Fibroblast of skin of abdomen (primary cell): ENCODE measurements at places on chromosomes 3 and 15.
A peak's percentile ranks its signal among the peaks of the same experiment; 100 is the strongest.

DNA sequence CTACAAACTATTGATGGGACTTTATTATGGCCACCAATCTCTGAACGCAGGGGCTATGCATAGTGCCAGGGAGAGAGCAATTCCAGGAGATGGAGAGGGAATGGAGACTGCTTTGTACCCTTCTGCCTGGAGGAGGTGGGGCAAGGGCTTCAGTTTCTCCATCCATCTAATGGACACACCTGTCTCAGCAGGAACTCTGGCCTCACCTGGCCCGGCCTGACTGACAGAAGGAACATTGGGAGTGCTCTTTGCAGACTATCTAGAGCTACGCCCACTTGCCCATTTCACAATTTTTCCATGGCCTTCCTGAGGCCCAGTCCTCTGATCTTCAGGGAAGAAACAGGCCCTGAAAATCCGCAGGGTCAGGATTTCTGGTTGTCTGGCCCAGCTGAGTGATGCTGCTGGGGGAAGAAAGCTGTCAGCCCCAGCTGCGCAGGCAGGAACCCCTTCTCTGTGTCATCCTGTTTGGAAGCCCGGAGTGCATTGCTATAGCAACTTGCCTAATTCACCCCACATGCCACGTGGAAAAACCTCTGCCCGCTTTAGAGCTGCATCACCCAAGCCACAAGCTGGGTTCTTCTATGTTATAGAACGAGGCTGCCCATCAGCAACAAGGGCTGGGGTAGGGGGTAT is 6.4 kb downstream of the ITGA11 start:
- peak; percentile 85 for DNase-seq

DNA sequence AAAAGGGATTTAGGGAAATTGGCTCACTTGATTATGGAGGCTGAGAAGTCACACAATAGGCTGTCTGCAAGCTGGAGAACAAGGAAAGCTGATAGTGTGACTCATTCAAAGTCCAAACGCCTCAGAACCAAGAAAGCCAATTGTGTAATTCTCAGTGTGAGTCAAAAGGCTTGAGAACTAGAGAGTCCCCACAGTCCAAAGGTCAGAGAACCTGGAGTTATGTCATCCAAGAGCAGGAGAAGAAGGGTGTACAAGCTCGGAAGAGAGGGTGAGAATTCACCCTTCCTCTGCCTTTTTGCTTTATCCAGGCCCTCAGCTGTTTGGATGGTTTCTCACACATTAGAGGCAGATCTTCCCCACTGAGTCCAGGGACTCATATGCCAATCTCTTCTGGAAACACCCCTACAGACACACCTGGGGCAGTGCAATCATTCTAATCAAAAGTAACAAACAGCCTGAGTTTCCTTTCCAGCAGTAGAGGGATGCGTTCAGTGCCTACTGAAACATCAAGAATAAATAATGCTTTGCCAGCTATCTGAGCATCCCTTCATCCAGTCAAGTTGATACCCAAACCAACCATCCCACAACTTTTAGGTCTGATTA is 271.5 kb downstream of the SATB1 start:
- DNase-seq = peak; percentile 57

DNA sequence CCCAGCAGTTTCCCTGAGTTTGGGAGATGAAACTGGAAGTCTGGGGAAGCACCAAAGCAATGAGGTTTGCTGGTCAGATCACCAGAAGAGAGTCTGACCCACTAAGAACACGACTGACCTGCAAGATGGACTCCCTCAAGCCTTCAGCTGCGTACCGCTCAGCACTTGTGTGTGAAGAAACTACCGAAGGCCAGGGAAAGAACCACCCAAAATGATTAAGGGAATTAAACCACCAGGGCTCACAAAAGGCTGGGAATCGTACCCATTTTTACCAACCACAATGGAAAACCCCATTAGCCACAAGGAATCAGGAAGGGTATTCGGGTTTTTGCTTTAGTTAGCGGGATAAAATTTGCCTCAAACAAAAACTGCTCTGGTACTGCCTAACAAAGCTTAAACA is 21.6 kb downstream of the ATP13A3 start:
- no peak for DNase-seq

GRCh38 chr3:193798051-193798450 is 205.0 kb downstream of the OPA1 start:
- no peak for DNase-seq

- no peak for DNase-seq
These were observed 11.7 kb upstream of the RARRES1 start for GRCh38 chr3:158743664-158744566.

DNA sequence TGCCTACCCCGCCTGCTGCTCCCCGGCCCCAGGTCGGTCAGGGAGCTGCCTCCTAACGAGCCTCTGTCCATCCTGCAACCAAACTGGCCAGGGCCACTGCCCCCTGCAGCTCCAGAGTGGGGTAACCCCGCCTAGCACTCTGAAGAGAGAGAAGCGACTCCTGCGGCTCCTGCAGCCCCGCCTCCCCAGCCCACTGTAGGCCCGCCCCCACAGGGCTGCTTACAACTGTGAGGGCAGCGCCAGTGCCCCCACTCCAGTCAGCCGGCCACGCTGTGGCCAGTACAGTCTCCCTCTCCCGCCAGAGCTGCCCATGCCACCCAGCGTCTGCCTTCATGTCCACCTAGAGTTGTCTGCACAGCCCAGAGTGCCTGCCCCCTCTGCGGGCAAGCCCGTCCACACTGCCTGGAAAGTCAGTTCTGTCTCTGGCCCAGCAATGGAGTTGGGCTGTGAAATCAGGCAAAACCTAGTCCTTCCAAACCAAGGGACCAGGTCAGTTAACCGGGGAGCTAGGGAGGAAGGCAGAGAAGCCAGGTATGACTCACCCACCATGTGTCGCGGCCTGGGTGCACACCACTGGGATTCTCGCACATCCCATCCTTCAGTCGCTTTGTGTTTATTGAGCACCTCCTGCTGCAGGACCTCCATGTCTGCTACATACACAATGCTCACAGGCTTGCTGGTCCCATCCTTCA is 2.4 kb downstream of the UCN2 start:
- peak; percentile 49 for DNase-seq

DNA sequence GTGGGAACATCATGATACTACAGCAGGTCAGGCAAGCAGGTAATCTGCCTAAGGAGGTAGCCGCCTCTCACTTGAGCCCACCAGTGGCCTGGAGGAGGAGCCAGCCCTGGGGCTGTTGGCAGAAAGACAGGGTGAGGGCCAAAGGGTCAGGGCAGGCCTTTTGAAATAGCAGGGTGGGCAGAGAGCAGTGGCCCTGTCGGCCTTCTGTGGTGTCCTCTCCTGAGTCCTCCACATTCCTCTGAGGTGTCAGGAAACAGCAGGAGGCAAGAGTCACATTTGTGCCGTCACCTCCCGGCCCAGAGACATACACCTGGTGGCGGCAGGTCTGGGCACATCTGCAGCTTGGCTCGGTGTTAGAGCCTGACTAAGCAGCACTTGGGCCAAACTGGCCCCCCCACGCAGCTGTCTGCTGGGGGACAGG is 3.9 kb upstream of the BNC1 start:
- no peak for DNase-seq

- DNase-seq = peak; percentile 45
These were observed 72.6 kb downstream of the CCNL1 start for GRCh38 chr3:157087373-157087772.

GRCh38 chr3:141181196-141181595 is 50.4 kb upstream of the PXYLP1 start:
- no peak for DNase-seq

DNA sequence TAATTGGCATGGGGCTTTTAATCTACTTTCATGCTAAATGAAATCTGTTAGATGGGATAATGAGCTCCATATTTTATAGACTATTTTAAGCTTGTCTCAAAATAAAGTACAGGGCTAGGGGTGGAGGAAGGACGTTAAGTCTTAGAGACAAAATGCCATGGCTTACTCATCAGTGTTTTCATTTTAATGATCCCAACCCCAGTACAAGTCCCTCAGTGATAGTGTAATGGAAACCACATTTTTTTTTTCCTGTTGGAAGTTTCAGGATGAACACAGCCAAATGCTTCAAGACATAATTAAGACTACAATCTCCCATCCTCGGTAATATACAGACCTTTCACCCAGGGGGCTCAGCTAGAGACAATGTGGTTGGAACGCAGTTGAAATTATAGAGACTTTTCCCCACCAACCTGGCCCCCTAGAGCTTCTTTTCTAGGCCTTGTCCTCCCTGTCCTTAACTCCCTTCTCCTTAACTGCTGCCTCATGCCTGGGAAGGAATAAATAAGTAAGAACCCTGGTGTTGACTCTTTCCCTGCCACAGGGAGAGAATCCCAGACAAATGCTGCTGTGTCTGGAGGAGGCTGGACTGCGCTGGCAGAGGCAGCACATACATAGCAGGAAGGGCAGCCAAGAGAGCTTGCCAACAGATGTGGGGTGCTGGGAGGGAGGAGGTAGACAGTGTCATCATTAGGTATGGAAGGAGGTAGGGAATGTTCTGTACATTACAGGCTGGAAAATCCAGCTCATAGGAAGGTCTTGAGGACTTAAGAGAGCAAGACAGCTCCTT is 115.4 kb upstream of the ROPN1 start:
- peak; percentile 75 for DNase-seq
